ENCODE measurements at places on chromosomes 6 and 20.

- no peak for DNase-seq
These were observed 277.7 kb upstream of the RIMS1 start for GRCh38 chr6:71608646-71609045.

- no peak for DNase-seq
These were observed 4.1 kb downstream of the RBM38 start for GRCh38 chr20:57395111-57395966.

DNA sequence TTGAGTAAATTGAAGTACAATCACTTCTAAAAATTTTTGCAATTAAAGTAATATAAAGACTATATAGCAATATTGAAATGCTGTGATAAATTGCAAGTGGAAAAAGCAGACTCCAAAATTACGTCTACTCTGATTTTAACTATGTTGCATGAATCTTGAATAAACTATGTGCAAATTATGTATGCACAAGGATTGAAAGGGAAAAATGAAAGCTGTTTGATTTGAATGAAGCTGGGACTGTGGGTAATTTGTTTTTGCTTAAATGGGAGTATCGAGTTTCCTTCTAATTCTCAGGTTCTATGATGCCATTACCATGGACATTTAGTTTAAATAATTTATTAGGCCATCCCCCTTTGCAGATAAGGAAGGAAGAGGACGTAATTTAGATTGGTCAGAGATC lies 198.7 kb upstream of the MYLIP start:
- no peak for DNase-seq

- no peak for DNase-seq
These were observed 21.7 kb downstream of the TMEM74B start for GRCh38 chr20:1163105-1163504.

DNA sequence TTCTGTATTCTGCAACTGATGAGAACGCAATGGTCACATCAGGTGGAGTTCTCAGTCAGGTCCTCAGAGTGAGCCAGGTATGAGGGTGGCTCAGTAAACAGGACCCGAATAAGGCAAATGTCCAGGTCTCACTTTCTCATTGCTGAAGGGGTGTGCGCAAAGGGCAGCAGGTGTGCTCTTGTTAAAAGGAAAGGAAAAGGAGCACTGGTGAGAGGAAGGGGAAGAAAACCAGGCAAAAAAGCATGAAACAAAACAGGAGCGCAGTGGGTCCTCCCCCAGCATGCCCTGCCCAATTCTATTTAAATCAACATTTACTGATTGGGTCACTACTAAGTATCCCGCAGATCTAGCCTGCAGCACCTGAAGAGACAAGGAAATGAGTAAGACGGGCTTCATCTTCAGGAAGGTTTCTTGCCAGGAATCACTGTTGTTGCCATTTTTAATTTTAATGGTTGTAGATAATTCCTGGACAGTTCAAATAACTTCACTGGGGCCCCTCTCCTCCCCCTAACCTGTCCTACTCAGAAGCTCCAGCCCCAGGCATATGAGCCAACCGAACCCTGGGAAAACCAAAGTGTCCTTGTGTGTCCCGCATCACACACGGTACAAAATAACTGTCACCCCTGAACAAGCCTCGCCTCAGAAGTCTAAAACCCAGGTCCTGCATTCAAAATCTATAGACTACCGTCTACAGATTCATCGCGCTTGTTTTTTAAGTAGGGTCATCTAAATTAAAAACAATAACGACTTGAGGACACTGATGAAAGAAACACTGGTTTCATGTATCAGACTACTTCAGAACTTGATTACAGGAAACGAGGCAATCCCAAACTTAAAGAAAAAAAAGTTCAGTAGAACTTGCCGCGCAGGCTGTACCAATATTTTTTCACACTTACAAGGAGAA lies 980 bp downstream of the MBOAT1 start:
- DNase-seq: peak; percentile 25

DNA sequence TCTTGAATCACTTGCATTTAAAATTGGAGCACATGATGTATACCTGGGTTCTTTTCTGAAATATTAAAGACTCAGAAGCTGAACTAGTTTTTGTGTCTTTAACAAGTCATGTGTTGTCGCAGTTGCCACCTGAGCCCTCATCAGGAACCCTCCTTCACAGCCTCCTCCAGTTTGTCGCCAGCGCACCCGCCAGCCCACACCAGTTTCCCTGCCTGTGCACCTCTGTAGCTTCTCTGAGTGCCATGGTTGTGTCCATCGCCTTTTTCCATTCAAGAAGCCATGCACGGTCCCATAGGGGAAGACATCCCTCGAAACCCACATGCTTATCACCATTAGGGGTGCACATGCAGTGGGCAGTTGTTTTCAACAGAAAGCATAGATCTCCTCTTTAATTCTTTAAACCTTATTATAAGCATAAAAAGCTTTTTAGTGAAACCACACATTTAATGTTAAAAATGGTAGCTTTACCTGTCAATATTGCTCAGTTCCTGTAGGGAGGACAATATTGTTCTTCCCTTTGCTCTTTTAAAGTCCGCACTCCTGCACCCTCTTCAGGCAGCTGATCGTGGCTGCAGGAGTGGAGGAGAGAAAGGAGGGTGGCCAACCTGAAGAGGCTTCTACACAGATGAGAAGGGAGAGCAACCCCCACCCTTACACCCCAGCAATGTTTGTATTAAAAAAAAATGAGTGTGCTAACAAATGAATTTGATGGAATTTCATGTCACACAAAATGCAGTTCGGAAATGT lies 121.9 kb downstream of the CFAP61 start:
- DNase-seq: no peak

DNA sequence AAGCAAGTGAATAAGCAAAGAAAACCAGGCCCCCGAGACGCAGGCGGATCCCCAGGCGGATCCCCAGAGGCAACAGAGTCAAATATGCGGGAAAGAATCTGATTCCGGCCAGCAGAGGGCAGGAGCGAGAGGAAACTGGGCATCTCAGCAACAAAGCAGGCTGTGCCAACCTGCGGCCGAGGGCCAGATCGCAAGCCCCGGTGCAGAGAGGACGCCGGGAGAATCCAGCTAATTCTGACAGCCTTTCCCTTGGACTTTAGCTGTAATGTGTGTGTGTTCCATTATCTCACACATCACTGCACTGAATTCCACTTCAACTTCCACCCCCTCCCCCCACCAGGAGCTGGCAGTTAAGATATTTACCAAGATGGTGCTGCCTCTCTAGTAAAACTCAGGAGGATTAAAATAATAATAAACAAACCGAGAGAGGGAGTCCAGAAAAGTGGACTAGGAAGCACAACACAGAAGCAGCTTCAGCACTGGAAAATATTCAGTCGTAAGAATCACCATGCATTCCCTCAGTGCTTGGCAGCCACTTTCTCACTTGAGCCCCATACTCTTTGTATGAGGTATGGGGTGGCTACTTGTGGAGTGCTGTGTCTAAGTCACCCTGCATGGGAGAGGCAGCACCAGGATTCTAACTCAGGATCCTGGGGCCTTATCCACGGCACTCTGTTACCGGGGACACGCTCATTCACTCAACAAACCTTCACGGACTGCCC lies 66.2 kb upstream of the SNX9 start:
- peak; percentile 90 for DNase-seq

DNA sequence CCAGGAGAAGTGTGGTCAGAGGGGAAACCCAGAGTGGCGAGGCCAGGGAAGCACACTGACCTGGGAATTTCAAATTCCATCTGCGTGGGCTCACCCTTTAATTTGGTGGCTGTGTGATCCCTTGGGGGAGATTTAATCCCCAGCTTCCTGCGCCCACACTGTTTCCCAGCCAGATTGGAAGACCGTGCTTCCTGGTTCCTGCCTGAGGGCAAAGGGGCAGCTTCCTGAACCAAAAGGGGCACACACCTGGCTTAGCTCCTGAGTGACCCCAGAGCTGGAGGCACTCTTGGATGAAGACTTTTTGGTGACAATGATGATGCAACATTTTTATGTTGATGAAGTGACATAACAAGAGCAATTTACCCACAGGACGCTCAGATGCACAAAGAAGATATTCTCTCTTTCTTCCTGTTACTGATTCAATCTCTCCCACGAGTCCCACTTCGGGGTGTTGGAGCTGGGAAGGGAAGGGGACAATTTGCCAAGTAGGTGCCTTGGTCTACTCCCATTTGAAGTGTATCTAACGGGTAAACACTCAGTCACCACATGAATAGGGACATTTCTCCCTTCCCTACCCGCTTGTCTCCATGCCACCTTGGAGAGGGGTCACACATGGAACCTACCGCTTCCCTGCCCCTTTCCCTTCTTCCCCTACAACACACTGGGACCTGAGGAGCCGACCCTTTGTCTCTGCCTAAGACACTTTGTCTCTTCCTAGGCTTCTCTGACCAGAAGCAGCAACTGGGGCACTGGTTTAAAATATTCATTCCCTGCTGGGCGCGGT lies 28.6 kb upstream of the CDKN1A start:
- no peak for DNase-seq

- no peak for DNase-seq
These were observed 48.2 kb downstream of the IRF4 start for GRCh38 chr6:439641-440167.

Measured in WTC11 (cell line).